ENCODE measurements at places on chromosomes 4 and X.

DNA sequence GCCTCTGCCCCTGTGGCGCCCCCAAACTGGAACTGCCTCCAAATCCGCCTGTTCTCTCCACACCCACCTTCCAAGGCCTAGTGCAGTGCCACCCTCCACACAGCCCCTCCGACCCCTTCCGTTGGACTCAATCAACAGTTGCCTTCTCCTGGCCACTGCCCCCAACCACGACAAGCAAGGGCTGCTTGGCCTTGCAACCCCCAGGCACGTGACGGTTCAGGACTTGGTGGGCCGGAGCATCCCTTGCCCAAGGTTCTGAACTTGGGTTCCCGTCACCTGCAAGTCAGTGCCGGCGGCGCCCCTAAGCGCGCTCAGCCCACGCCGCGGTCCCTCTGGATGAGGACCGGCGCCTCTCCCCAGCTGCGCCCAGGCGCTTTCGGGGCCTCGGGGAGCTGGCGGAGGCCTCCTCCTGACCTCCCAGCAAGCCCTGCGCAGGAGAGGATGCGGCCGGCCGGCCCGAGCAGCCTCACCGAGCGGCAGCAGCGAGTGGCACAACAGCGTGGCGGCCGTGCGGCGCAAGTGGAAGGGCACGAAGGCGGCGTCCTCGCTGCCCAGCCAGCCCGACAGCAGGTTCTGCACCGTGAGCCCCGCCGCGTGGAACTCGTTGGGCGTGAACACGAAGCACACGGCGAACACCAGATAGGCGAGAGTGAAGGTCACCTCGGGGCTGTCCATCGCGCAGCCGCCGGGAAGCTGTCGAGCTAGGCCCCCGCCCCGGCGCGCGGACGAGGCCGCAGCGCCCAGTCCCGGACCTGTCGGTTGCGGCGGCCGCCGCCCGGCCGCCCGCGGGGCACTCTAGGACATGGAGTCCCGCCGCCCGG lies 750 bp downstream of the TMEM129 start:
- DNase-seq, result peak; percentile 71

DNA sequence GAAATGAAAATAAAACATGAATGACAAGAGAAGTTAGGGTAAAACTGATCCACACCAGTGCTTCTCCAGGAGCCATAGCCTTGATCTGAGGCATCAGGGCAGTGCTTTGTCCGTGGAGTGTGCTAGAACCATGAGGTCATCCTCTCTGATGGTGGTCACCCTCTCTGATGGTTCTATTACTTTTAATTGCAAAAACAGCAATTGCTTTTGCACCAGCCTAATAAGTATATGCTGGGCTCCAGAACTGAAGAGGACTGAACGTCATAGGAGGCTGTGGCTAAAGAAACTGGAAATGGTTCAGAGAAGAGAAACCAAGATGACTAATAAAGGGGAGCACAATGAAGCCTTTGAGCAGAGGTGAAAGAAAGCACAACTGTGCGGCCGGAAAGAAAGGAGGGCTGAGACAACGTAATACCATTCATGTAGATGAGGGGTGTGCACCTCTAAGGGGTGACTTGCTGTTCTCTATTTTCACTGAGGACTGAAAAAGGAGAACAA lies 17.0 kb upstream of the TMEM154 start:
- DNase-seq, result no peak

DNA sequence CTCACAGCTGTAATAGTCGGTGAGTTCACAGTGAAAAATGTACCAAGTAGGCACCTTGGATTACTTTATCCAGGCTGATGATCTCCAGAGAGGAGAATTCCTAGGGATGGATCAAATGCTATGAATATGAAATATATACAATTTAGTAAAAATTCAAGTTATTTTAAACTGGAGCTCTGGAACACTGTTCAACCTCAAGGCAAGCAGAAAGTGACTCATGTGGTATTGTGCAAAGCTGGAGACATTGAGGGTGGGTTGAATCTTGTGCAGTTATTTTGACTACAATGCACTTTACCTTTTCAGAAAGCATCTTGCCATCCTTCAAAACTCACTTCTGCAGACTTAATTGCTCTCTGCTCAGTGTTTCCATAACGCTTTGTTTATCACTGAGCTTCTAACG lies 43.4 kb downstream of the OSTC start:
- DNase-seq, result no peak

DNA sequence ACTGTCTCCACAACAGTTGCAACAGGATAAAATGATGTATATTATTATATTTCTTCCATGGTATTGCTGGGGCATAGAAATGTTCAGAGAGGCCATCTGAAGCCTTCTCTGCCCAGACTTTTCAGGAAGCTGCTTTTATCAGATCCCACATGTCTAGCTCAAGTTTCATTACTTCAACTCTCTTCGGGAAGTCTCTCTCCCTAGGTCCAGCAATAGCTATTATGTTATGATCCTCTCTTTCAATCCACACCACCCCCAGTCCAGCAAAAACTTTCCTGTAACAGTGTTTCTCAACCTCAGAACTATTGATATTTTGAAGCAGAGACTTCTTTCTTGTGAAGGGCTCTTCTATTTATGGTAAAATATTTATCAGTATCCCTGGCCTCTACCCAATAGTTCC lies 44.9 kb downstream of the CXCL1 start:
- no peak for DNase-seq

GRCh38 chrX:40945361-40945713 lies 139.9 kb upstream of the USP9X start:
- DNase-seq, result peak; percentile 53

- DNase-seq, result no peak
Observed at GRCh38 chrX:17323397-17323796, 51.6 kb upstream of the NHS start.
